ENCODE measurements at places on chromosomes 4 and X. TPM values are rescaled to one million over a fixed set of nuclear protein-coding genes. Genes with fewer than 3 reads are reported as not detected.

Gene FATE1
- not detected for total RNA-seq

Gene ADH4
- 0.96 TPM for total RNA-seq

Gene BGN
- 1,387 TPM for total RNA-seq

Gene KIAA1210
- total RNA-seq = under 0.01 TPM

Gene DCAF4L1
- 0.11 TPM for total RNA-seq

- DNase-seq = no peak
These were observed 23.6 kb upstream of the GPRASP1 start for GRCh38 chrX:102627640-102628039.

- DNase-seq = no peak
These were observed 473 bp upstream of the VAMP7 start for GRCh38 chrX:155880586-155881157.

GRCh38 chr4:8228319-8229250 lies 29.5 kb downstream of the SH3TC1 start:
- DNase-seq = no peak

GRCh38 chr4:130632731-130633604 lies 1537.0 kb downstream of the C4orf33 start:
- no peak for DNase-seq

GRCh38 chr4:168867128-168867527 lies 142.9 kb downstream of the CBR4 start:
- no peak for DNase-seq

Measured in ascending aorta (tissue), 2 donors.